ENCODE measurements at places on chromosomes 16 and 17.

DNA sequence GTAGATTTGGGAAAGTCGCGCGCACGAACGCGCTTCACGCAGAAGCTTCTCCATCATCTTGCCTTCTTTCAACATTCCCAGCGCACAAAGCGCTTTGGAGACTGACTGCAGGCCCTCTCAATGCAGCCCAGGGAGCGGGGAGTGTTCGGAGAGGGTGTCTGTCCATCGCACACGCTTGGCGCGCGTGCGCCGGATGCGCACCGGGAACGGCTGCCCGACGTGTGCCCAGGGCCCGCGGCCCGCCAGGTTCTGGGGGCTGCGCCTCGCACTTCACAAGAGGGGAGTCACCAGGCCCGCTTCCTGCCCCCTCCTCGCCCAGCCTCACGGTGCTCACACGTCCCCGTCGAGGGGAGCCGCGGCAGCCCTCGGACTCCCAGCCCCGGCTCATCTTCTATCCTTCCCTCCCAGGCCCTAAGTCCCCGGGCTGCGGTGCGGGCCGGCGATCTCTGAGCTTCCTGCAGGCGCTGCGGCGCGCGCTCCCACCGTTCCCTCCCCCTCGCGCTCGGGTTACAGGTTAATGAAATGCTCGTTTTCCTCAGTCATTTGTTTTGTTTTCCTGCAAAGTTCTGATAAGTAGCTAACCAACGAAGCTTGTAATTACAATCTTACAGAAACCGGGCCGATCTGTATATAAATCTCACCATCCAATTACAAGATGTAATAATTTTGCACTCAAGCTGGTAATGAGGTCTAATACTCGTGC lies 2.8 kb upstream of the IRX3 start:
- DNase-seq: no peak

- DNase-seq: no peak
Measured at GRCh38 chr17:15511142-15511541, 43.7 kb upstream of the CDRT4 start.

DNA sequence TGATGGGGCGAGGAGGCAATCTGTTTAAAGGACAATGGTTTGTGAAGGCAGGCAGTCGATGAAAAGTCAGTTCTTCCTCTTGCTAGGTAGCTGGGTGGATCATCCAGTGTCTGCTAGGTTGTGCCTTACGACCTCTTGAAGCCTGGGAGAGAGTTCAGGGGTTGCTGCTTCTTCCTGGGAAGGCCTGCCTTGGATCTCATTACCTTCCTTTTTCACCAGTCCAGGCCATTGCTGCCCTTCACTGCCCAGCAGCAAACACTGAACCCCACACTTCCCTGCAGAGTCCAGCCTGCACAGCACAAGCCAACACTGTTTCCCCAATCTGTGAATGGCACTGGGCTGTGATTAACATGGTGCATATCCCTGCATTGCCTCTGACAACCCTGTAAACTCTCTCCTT lies 24.7 kb downstream of the HS3ST2 start:
- no peak for DNase-seq

GRCh38 chr16:24069036-24069590 lies 187.0 kb upstream of the CACNG3 start:
- DNase-seq: no peak

DNA sequence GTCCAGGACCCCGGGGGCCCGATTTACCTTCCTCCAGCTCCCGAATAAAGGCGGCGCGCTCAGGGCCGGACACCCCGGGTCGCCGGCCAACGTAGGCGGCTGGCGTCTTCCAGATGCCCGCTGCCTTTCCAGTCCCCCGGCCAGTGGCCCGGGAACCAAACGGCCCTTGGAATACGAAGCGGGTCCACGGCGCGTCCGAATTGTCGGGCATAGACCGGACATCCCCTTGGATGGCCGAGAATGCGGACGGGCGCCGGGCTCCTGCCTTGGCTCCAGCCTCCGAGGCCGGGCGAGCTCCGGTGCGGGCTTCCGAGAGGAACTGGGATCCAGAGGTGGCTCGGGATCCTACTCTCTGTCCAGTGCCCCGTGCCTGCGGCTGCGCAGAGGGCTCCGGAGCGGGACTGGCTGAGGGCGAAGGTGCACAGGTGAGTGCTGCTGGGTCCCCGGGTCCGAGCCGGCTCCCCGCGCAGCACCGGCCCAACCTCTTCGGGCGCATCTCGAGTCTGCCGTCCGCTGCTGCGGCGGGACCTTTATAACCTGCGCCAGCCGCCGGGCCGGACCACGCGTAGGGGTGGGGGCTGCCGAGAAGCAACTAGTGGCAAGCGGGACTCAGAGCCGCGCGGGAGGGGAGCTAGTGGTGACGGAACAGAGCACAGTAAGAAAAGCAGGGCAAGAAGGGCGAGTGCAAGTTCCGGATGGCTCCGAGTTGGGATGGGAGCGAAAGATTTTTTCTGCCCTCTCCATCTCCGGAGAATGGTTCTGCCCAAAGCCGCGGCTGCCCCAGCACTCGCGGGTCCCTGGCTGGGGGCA lies at the start of gene HAP1:
Gene HAP1, minus strand, starts transcription at position 505 of the 810 bp plus-strand sequence. Its CDS starts 9 bp downstream, at position 496.
- DNase-seq: no peak

GRCh38 chr16:2595393-2596205 lies 57.8 kb downstream of the PDPK1 start:
- DNase-seq: no peak

DNA sequence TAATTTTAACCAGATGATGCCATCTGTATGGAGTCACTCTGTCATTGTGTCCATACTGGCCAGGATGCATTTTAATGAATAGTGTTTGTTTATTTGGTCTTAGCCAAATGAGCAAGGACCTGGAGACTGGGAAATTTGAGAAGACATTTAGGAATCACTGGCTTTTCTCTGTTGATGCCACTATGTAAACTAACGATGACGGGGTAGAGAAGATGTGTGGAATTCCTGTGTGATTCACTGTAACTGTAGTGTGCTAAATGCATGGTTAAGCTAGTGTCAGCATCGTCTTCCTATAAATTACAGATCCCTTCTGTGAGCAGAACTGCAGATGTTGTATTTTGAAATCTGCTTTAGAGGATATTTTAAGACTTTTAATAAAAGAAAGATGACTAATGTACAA lies 66.6 kb downstream of the NOS2 start:
- no peak for DNase-seq

DNA sequence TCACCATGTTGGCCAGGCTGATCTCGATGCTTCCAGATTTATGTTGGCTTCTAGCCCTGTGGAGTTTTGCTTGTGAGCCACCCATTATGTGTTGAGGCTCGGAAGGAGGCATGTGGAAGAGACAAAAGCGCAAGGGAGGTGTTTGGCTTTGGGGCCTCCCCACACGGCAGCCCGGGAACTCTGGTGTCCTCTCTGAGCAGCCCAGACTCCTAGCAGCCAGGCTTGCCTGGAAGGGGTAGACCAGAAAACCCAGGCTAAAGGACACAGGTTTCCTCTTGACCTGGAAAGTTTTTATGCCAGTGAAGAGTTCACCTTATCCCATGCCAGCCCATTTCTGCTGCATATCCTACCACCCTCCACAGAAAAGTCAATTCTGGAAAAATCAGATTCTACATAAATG lies 21.0 kb downstream of the SDR42E2 start:
- DNase-seq: no peak

- no peak for DNase-seq
Measured at GRCh38 chr17:44738214-44738906, 20.4 kb upstream of the ADAM11 start.

GRCh38 chr17:6989779-6990178 lies 6.1 kb upstream of the ALOX12 start:
- no peak for DNase-seq

DNA sequence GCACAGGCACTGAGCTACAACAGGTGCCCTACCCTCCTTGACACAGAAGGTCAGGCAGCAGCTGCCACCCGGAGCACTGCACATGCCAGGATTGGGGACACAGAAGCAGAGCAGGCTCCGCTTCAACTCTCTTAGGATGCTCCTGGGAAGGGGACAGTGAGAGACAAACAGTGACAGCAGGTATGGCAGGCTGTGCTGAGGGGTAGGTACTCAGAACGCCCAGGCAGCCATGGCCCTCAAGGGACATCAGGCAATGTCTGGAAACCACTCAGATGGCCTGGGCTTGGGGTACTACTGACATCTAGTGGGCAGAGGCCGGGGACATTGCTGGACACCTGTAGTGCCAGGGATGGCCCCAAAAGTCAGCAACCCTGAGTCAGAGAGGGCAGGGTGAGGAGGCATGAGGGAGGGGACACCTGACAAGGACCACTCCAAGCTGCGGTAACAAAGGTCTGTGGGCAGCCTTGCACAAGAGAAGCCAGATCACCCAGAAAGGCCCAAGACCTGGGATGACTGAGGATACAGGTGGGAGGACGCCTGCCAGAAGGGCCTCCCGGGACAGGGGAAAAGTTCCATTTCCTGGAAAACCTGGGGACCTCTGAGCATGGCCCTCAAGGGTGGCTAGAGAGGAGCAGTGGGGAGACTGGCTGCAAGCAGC lies 21.2 kb downstream of the PEMT start:
- DNase-seq: no peak

- DNase-seq: no peak
Measured at GRCh38 chr17:63838631-63839171, 3.8 kb downstream of the SMARCD2 start.

- peak; percentile 82 for DNase-seq
Measured at GRCh38 chr17:68435876-68436842, 21.1 kb downstream of the WIPI1 start.

All from CD8-positive, alpha-beta T cell (primary cell).